ENCODE measurements at places on chromosomes 3 and 15. TPM values are rescaled to one million over a fixed set of nuclear protein-coding genes. Genes with fewer than 3 reads are reported as not detected.
A peak's percentile ranks its signal among the peaks of the same experiment; 100 is the strongest.

Gene KIF15
- total RNA-seq, result 5.7 TPM

GRCh38 chr3:38662544-38662943, 13.1 kb upstream of the SCN5A start:
- DNase-seq, result no peak

Gene GPR160
- 13.1 TPM for total RNA-seq

- no peak for DNase-seq
Observed at GRCh38 chr15:71548401-71548807, 261.9 kb upstream of the NR2E3 start.

DNA sequence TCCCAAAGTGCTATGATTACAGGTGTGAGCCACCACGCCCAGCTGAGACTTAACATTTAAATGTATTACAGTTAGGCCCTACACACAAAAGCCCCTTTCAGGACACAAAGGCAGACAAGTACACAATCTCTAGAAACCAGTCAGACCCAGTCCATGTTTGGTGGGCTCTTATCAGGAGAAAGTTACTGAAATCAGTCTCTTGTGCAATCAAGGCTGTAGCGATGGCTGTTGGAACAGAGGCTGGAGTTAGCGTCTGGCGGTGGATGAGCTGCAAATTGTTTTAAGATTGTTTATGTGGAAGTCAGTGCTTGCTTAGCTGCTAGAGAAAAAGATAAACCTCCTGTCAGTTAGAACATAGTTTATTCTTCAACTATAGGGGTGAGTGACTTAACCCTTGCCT, 89.5 kb upstream of the SNRPN start:
- DNase-seq, result no peak

- DNase-seq, result no peak
Observed at GRCh38 chr3:48655606-48656005, 7.1 kb downstream of the CELSR3 start.

Gene DLL4
- 5.9 TPM for total RNA-seq

GRCh38 chr3:42755681-42756578, 17.1 kb downstream of the CCDC13 start:
- DNase-seq, result no peak

Gene P2RY12
- total RNA-seq, result not detected

Gene CLDN1
- total RNA-seq, result 9.7 TPM

Gene DPPA2
- 0.36 TPM for total RNA-seq

DNA sequence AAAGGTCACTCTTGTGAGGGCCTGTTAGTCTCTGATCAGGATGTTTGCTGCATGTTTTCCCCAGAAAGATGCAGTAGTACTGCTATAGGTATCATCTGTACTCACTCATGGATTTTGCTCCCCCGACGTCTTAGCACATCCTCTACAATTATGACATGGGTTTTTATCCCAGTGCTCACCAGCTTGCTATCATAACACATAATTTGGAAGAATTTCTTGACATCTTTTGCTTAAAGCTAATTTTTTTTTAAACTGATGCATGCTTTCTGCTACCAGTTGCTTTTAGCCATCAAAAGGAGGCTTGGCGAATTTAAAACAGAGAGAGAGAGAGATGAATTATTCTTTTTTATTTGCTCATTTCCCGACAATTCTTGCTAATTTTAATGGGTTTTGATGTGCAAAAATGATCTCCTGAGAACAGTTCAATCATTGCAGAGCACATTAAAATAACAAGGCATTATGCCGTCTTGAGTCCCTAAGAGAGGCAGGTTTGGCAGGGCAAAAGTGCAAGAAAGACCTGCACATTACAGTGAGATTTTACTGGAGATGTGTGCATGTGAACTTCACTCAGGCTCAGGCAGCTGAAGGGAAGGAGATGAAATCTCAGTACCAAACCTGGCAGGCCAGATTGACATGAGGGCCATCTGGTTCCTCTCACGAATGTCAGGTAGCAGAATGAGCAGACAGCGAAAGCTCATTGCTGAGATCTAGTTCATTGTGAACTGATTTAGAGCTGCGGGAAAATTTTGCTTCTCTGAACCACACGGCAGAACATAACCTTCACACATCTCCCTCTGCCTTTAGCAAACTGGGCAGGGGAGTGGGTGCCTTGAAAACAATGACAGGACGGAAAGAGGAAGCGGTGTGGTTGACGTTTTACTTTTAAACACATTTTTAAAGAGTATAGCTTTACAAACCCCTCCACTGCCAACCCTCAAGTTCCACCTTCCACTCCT, 25.9 kb upstream of the GOLGA8B start:
- DNase-seq, result no peak

- DNase-seq, result no peak
Observed at GRCh38 chr3:143597774-143598652, 250.3 kb downstream of the SLC9A9 start.

Gene KLHDC8B
- total RNA-seq, result 42.1 TPM

GRCh38 chr15:82178061-82178460, 84.5 kb downstream of the EFL1 start:
- no peak for DNase-seq

Gene C3orf22
- not detected for total RNA-seq

Gene DYNLT2B
- 13.6 TPM for total RNA-seq

Gene ERC2
- total RNA-seq, result 6.1 TPM

Gene THRB
- total RNA-seq, result 27.3 TPM

- DNase-seq, result peak; percentile 77
Observed at GRCh38 chr3:115692887-115693524, 69.7 kb downstream of the GAP43 start.
